ENCODE measurements at places on chromosomes 1 and 21.

GRCh38 chr1:182955596-182956588, 2.9 kb upstream of the SHCBP1L start:
- DNase-seq: no peak

DNA sequence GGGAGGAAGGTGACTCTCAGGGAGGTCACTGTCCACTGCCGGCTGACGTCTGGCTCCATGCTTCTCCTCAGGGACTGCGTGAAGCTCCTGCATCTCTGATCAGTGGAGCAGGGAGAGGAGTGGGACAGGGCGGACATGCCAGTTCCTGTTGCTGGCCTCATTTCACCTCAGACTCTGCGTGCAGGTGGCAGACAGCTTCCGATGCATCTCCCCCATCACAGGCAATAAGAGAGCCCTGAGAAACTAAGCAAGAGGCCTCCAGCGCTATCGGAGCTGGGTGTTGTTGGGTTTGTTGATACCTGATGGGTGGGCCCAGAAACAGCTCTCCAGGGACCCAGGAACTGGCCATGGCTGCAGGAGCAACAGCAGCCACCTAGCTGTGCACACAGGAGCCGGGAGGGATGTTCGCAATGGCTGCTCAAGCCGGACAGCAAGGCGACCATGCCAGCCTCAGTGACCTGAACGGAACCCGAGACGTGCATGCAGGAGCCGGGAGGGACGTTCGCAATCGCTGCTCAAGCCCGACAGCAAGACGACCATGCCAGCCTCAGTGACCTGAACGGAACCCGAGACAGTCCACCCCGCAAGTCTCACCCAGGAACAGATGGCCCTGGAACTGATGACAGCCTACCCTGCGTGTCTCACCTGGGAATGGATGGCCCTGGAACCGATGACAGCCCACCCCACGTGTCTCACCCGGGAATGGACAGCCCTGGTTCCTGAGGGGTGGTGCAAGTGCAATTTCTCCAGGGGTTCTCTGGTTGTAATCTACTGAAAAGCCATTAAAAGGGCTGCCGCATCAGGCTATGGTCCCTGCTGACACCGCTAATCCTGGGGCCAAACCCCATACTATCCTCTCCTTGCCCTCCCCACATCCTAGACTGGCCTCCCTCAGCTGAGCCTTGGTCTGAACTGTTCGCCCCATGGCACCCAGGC, 14.2 kb upstream of the PCBP3 start:
- no peak for DNase-seq

DNA sequence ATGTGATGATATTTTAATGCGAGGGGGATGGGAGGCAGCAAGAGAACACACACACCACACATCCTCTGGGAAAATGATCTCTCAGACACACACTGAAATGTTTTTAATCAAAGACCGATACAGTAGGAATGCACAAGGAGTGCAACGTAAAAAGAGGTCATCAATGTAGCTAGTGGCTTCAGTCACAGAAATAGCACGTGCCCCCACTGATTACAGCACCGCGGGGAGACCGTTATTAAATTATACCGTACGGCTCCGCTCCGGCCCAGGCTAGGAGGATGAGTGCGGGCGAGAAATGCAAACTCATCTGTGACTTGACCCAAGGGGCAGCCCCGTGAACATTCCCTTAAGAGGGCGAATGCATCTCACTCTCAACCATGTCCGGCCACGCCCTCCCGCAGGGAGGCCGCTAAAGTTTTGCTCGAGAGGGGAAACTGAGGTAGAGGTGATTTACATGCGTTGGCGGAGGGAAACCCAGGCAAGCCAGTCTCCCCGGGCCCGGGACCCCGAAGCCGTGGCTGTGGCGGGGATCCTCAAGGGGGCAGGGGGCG, 552 bp downstream of the UBR4 start:
- DNase-seq: peak; percentile 55

DNA sequence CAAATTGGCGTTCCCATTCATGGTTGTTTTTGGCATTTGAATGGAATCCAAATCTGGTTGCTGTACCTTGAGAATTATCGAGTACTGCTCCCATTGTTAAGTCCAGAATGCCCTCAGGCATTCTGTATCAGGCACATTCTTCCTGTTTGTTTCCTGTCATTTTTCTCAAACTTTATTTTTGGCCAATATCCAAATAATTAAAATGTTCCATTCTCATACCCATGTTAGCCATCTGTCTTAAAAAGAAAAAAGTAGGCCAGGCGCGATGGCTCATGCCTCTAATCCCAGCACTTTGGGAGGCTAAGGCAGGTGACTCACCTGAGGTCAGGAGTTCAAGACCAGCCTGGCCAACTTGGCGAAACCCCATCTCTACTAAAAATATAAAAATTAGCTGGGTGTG, 29.3 kb upstream of the SHISA4 start:
- no peak for DNase-seq

GRCh38 chr1:42379794-42380585, 602 bp upstream of the RIMKLA start:
- DNase-seq: no peak

DNA sequence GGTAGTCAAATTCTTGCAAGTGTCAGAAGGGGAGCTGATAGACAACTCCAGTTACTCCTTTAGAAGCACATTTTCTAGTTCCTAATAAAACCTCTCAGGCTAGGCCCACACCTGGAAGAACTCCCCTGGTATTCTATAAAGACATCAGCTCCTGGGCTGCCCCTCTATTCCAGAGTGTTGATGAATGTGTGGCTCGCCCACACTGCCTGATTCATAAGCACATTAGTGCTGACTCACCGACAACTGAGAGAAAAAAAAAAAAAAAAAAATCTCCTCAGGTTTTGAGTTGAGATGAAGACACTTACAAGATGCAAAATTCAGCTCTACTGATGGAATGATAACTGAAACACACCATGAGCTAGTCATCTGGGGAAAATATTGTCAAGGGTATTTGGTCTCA, 188.1 kb downstream of the TNR start:
- no peak for DNase-seq

GRCh38 chr1:200628223-200628881, 7.8 kb upstream of the KIF14 start:
- peak; percentile 43 for DNase-seq

DNA sequence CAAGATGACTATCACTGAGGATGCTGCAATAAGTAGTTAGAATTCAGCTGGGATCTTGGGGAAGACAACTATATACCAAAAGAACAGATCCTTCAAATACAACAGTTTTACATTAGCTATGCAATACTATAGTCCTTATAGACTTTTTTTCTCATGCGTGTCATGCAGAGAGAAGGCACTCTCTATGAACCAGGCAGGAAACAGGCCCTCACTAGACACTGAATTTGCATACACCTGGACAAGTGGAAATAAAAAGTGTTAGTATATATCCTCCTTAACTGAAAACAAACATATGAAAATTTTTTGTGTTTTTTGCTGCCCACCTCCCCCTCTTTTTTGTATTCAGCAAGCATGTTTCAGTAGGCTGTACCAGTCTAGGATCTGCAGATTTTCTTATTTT, 29.9 kb downstream of the TMCO1 start:
- no peak for DNase-seq

GRCh38 chr1:61993331-61993961, 201.2 kb upstream of the L1TD1 start:
- no peak for DNase-seq

GRCh38 chr1:55604179-55604578, 389.0 kb upstream of the USP24 start:
- no peak for DNase-seq

GRCh38 chr1:71676979-71677925, 596.4 kb upstream of the ZRANB2 start:
- DNase-seq: no peak

GRCh38 chr1:116708255-116708900, 40.8 kb upstream of the IGSF3 start:
- no peak for DNase-seq

GRCh38 chr1:55646181-55646580, 431.0 kb upstream of the USP24 start:
- no peak for DNase-seq

DNA sequence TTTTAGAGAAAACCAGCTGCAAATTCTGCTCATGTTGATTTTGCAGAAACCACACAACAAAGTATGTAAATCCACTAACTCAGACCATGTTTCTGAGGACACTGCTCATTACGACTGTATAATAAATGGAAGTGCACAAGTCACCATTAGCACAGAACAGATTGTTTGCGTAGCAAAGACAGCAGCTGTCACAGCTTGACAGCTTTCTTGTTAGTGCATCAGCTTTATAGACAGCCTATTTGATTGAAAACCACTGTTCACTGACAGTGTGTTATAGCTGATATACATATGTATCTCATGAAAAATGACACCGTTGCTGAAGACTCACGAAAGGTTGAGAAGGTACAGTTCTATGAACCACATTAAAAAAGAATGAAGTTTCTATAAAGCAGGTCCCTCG, 560.2 kb upstream of the ZRANB2 start:
- DNase-seq: no peak

DNA sequence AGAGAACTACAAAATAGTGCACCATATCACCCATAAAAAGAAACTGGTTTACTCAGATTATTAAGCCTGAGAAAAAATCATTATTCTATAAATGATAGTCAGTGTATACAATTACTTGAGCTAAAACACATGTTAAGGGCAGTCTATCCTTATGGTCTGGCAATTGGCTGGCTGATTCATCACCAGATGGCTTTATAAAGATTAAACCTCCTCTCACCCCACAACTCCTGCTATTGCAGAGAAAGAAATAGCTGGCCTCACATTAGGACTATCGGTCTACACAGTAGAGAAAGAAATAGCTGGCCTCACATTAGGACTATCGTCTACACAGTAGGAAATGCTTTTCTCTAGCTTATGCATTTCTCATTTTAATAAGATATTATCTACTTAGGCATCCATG, 21.2 kb downstream of the CEP170 start:
- no peak for DNase-seq

GRCh38 chr1:234851450-234852438, 241.8 kb upstream of the IRF2BP2 start:
- DNase-seq: no peak

DNA sequence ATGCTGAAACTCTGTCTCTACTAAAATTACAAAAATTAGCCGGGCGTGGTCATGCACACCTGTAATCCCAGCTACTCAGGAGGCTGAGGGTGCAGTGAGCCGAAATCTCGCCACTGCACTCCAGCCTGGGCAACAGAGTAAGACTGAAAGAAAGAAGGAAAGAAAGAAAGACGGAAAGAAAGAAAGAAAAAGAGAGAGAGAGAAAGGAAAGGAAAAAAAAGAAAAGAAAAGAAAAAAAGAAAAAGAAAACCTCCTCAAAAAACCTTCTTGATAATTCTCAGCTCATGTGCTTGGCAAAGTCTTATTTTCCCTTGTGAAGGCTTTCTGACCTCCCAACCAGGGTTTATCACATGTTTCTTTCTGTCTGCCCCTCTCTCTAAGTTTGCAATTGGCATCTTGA, 7.3 kb downstream of the NID1 start:
- DNase-seq: no peak

- DNase-seq: no peak
These were observed 273.8 kb upstream of the USP25 start for GRCh38 chr21:15455819-15456462.

GRCh38 chr1:18582890-18583289, 47.8 kb upstream of the PAX7 start:
- no peak for DNase-seq

GRCh38 chr1:30257742-30258380, 465.5 kb downstream of the MATN1 start:
- DNase-seq: no peak

GRCh38 chr1:107793896-107794453, 171.0 kb downstream of the VAV3 start:
- DNase-seq: no peak

- DNase-seq: no peak
These were observed 13.8 kb downstream of the UBASH3A start for GRCh38 chr21:42417533-42417932.

GRCh38 chr1:210262897-210263272, 30.3 kb downstream of the SERTAD4 start:
- no peak for DNase-seq

GRCh38 chr1:41764656-41765055, 154.1 kb downstream of the HIVEP3 start:
- no peak for DNase-seq

DNA sequence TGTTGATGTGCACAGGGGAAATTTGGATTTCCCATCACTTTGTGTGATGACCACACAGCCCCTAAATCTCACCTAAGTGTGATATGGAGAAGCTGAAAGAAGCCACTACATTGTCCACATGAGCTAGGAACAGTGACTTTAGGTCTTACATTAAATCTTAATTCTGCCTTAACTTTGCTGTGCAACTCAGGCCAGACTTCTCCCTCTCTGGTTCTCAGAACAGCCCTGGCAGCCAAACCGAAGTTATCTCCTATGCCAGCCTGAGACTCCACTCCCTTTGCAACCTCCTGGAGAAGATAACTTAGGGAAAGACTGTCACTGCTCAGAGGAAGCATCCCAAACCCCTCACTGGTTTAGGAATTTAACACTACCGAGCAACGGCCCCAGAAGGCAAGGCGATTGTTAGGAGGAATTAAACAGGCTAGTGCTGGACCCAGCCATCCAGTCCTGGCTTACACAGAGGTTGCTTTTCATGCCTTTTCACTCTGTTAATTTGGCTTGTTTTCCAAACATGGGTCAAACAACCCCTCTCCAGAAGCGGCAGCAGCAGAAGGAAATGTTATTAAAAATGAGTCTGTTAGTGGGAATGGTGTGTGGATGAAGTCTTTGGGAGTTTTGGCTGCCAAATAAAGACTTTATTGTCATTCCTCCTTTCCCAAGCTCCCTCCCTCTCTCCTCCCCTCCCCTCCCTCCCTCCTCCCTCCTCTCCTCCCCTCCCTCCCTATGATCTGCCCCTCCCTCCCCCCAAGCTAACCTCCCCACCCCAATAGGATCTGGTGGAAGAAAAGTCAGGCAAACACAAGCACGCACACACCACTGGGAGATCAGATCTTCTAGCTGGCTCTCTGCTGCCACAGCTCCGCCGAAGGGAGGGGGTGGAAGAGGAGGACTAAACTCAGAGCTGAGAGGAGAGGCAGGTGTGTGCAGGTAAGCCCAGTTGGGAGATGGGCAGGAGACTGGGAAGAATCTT, at the start of gene PRELP:
Gene PRELP (plus strand): TSS at position 795 of the 970 bp plus-strand sequence. CDS start 7,379 bp downstream, outside the sequence.
- DNase-seq: no peak

DNA sequence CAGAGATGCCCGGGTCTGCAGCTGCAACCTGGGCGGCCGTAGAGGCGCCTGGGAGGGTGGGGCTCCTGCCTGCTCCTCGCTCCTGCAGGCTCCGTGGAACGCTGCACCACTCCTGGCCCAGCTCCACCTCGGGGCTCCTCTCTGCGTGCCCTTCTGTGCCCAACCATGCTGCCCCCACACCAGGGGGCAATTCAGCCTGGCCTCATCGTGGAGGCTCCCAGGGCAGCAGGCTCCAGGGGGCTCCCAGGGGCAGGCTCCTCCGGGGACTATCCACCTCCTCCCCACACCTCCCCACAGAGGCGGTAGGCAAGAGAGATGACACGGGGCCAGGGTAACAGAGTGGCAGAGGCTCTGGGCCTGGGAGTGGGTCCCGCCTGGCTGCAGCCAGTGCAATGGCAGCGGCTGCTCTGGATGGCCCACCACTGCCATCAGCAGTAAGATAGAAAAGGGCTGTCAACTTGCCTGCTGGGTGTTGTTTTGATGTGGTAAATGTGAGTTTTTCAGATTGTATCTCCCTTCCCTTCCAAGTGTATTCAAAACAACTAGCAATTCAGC, 22.4 kb upstream of the LRRC8C start:
- DNase-seq: no peak

Data from stimulated activated CD8-positive, alpha-beta memory T cell treated with anti-CD3 and anti-CD28 coated beads, Interleukin-4, amount 100 ng/mL, for 24 hours (primary cell).